ENCODE measurements at places on chromosomes 3 and 15.

DNA sequence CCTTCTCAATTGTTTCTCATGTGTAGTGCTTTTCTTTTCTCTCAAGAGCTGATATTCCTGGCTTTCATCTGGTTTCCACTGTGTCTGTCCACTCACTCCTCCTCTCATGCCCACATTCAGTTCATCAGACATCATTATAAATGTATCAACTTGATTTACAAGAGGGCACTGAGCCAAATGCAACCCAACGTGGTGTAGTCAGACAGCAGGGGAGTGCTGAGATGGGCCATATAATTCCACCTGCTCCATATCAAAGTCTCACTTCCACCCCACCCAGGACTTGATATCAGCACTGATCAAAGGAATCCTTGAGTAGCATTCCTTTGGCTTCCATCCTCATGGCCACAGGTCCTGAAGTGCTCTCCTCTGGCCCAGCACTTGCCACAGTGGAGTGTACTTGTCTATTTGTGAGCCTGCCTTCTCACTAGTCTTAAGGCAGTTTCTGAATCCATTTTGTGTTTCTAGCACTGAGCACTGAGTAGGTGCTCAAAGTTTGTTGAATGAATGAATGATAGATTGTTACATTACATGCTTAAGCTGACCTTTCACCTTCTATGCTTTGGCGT, 252.8 kb downstream of the CLSTN2 start:
- DNase-seq: no peak

GRCh38 chr3:179760944-179761343, 108.1 kb downstream of the USP13 start:
- no peak for DNase-seq

- DNase-seq: no peak
Observed at GRCh38 chr15:71042356-71042922, 72.8 kb upstream of the THSD4 start.

GRCh38 chr3:58640700-58641372, 25.7 kb downstream of the FAM3D start:
- peak; percentile 82 for DNase-seq

GRCh38 chr3:194312743-194313281, 38.3 kb downstream of the CPN2 start:
- DNase-seq: no peak

GRCh38 chr15:50135031-50135551, 16.1 kb upstream of the ATP8B4 start:
- no peak for DNase-seq

- DNase-seq: no peak
Observed at GRCh38 chr3:35664460-35664919, 25.2 kb downstream of the ARPP21 start.

DNA sequence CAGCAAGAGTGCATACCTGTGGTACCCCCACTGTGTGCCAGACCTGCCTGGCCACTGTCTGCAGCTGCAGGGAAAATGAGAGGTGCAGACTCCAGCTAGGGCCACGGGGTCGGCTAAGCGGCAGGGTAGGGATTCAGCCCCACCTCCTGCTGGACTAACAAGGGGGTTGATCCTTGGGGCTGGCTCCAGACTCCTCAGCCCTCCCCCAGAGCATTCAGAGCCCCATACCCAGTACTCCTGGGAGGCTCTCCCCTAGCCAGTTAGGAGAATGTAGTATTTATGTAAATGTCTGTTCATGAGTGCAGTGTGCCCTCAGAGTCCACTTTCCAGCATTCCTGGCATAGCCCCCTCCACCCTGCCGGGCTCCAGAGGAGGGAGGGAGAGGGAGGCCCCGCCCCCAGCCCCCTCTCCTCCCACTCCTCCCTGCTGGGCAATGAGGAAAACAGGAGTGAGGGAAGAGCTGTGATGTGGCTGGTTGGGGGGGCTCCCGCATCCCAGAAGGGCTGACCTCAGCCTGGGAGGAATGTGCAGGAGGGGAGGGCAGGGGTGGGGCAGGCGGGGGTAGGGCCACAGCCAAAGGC, 4.5 kb upstream of the SEMA3B start:
- DNase-seq: no peak

DNA sequence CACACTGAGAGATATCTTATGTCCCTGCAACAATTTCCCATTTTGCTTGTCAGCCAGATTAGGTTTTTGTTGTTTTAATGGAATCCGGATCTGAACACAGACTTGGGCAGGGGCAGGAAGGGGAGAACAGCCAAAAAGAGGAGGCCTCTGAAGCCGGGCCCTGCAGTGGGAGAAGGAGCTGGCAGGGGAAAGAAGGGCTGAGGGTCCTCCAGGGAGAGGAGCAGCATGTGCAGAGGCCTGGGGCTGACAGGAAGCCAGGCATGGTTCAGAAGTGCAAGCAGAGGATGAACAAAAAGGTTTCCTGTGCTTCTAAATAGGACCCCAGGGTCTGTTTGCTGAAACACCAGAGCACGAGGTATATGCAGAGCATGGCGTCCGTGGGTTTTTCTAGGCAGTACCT, 49.1 kb upstream of the POMGNT2 start:
- no peak for DNase-seq

DNA sequence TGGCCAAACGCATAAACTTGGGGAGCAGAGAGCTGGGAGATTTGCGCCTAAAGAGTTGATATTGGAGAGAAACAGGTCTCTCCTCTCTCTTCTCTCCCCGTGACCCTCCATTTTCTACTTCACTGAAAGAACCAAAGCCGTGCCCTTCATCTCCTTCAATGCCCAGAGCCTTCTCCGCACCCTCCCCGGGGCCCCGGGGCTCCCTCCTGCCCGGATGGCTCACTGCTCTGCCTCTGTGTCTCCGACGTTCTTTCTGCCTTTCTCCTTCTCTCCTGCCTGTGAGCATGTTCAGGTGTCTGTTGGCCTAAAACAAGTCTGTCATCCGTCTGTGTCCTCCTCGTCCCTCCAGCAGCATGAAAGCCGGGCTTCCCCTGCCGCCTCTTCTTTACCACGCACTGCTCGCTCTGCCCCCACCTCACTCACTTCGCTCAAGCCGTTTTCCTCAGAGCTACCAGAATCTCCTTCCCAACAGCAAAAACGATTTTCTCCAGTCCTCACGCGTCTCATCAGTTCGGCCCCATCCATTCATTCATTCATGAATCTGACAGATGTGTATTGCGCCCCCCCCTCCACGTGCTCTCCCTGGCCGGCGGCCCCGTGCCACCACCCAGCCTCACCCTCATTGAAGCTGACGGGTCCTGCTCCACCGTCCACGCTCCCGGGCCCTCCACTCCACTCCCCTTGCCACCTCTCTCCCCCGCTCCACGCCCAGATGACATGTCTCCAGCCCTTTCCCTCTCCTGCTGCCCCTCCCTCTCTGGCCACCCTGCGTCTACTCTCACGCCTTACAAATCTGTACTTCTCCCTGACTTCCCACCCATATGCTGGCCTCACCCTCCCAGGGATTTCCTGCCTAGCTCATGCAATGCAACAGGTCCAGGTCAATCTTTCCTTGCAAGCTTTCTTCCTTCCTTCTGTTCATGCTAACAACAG, 10.2 kb downstream of the MUC4 start:
- DNase-seq: no peak

- DNase-seq: no peak
Observed at GRCh38 chr3:82509106-82509842, 747.8 kb upstream of the GBE1 start.

DNA sequence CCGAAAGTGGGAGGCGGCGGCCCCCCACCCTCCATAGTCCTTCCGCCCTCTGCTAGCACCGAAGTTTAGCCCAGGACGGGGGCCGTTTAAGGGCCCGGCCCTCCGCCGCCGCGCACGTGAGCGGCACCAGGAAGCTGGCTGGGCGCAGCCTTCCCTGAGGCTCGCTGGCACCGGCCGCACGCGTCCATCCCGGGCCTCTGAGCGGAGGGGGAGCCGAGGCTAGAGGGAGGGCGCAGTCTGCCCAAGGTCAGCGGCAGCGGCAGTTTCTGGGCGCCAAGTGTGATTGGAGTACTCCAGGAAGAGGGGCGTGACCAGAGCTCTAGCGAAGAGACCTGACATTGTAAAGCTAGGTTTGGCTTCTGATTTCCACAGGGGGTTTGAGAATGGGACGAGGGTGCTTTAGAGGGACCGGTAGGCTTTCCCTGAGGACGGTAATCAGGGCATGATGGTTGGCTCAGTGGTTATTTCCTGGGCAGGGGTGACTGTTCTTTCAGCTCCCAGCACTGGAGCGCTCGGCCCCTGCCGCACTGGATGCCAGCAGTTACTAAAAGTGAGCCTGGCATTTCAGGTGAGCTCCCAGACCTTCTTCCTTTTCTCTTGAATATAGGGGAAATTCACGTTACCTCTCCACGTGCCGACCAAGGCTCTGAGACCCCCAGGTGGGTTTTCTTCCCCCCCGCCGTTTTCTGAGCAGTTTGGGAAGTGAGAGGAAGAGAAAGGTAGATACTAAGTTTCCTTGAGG, 853 bp downstream of the TEX264 start:
- peak; percentile 80 for DNase-seq

DNA sequence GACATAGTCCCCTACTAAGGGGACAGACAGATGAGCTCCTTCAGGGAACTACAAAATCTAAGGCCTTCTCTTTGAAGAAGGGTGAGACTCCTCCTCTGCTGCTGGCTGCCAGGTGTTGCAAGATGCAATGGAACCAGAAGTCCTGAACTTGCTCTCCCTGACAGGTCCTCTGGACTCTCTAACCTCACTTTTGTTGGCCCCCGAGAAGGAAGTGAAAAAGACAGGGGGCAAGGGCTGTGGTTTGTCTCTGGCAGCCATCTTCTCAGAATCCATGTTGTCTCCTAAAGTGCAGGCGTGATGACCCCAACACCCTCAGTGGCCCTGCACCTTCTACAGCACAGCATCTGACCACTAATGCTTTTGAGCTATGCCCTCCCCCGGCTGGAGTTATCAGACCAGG, 292.5 kb downstream of the CHST2 start:
- DNase-seq: no peak

- no peak for DNase-seq
Observed at GRCh38 chr3:194931865-194932264, 246.2 kb downstream of the FAM43A start.

GRCh38 chr15:83285979-83286553, 1.6 kb upstream of the BNC1 start:
- DNase-seq: no peak

- no peak for DNase-seq
Observed at GRCh38 chr3:116200956-116201690, 244.2 kb downstream of the LSAMP start.

DNA sequence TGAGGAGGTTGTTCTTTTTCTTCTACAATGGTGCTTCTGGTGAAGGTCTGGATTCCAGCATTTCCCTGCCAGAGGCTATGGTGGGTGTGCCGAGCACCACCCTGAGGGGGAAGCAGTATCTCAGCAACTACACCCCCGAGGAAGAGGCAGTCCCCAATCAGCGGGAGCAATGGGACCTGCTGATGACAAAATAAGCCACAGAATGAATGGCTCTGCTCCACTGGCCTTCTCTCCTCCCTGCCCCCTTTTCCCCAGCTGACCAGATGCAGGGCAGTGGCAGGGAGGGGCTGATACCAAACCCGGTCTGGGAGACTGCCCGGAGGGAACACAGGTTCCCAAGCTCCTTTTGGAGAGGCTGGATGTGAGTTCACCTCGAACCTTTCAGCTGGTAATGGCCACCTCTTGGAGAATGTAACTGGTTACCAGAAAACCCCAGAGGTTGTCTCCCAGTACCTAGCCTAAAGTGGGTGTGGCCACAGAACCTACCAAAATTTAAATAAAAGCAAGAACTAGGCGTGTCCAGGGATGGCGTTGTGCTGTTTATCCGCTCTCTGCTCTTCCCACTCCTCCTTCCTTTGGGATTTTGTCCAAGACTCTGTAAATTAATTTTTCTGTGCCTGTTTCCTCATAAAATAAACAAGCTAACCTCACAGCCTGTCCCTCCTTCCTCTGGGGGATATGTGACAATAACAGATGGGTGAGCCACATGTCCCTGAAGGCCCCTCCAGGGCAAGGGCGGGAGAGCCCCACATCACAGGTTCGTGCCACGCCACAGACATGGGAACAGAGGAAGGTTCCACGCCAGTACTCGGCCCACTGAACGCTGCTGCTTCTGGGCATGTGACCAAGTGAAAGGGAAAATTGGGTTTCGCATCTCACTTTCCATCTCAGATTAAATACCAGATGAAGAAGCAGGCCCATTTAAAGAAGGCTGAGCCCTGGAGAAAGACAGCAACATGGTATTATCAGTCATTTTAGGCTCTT, 35.1 kb upstream of the SPTBN5 start:
- peak; percentile 67 for DNase-seq

DNA sequence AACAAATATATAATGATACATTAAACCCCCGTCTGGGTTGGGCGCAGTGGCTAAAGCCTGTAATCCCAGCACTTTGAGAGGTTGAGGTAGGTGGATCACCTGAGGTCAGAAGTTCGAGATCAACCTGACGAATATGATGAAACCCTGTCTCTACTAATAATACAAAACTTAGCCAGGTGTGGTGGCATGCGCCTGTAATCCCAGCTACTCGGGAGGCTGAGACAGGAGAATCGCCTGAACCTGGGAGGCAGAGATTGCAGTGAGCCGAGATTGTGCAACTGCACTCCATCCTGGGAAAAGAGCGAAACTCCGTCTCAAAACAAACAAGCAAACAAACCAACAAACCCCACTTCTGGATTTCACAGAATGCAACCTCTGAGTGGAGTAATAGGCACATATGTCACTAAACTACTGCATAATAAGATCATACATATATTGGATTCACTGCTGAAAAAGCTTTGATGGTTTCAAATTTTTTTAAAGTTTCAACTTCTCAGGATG, 718.2 kb downstream of the SI start:
- no peak for DNase-seq

GRCh38 chr3:10192953-10193691, 28.4 kb downstream of the IRAK2 start:
- no peak for DNase-seq

DNA sequence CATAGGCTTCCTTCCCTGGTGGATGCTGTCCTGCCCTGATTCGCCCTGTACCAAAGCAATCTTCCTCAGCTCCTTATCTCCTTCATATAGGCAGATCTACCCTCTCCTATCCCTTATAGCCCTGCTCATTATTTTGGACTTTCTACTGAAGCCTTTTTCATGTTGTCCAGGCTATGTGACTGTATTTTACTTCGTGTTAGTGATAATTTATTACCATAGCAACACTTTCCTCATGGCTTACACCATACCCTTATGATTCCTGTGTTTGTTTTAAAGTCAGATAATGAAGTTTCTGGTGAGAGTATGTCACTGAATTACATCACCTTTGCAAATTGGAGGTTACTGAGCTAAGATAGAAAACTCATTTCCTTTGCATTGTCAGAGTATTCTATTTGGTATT, 352.6 kb downstream of the NLGN1 start:
- DNase-seq: no peak

DNA sequence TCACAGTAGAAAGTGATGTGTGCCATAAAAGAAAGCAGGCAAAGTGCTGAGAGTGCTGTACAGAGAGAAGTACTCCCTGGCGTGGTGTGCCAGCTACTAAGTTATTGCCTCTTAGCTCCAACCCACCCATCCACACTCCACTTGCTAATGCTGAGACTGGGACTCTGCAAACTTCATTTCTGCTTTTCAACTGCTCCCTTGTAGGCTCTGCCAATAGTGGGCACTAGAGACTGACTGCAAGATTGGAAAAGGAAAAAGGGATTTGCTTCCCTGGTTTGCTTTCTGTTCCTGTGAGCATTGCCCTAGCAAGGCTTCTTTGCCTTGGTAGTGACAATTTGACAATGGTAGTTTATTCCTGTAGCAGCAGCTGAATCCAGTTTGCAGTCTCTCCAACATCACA, 56.5 kb upstream of the TMEM108 start:
- DNase-seq: no peak

GRCh38 chr3:43965656-43966055, 274.9 kb downstream of the ABHD5 start:
- no peak for DNase-seq
